Right renal cortex interstitium (tissue), 3 donors: ENCODE measurements at places on chromosomes 3 and 15. TPM values are rescaled to one million over a fixed set of nuclear protein-coding genes. Genes with fewer than 3 reads are reported as not detected.

CYP1A2 gene
- 0.18 TPM for polyA plus RNA-seq

DNA sequence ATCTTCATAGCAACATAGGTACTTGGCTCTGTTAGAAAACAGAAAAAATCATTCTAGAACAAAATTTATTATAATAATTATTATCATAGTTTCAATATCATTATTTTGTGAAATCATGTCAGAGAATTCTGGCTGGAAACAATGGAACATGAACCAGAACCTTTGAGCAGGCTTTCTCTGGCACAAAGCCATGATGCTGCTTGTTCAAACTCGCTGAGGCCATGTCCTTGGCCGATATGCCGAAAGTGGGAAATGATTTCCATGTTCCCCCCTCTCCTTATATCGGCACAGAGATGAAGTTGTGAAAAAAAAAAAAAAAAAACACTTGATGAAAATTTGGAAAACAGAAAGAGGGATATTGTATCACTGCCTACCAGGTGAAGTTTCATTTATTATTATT lies 49.0 kb upstream of the MRPL3 start:
- DNase-seq, result no peak

DNA sequence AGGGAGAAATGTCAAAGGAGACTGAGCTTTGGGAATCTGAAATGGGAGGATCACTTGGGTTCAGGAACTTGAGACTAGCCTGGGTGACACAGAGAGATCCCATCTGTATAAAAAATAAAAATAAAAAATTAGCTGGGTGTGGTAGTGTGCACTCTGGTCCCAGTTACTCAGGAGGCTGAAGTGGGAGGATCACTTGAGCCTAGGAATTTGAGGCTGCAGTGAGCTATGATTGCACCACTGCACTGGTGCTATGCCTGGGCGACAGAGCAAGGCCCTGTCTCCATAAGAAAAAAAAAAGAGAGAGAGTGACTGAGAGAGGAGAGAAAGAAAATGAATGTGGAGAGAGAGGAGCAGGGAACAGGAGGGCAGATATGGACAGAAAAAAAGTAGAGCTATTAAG lies 72.8 kb downstream of the SENP2 start:
- DNase-seq, result no peak

DNA sequence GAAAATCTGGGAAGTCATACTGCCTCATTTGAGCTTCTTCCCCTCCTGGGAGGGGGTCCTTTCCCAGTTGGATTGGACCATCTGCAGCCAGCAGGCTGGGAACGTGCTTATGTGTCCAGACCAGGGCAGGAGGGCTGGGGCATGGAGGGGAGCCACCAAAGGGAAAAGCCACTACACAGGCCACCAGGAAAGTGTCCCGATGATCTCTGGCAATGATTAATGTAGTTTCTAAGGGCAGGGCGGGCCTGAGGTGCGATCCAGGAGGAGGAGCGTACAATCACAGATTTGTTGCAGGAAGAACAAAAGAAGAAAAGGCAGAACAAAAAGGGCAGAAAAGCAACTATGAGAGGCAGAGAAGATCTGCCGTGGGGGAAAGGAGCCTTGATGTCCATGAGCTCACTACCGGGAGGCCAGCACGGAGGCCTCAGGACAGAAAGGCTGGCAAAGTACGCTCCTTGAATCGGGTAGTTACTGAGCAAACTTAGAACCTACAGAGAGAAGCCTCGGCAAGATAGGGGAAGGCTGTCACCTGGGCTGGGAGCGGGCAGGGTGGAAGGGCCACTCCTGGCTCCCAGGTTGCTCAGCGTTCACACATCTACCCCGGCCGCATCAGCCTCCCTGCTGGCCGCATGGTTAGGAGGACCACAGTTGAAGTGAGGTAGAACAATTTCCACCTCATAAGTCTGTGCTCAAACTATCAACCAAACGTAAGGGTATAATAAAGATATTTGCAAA lies 79.5 kb upstream of the PCSK6 start:
- no peak for DNase-seq

DNA sequence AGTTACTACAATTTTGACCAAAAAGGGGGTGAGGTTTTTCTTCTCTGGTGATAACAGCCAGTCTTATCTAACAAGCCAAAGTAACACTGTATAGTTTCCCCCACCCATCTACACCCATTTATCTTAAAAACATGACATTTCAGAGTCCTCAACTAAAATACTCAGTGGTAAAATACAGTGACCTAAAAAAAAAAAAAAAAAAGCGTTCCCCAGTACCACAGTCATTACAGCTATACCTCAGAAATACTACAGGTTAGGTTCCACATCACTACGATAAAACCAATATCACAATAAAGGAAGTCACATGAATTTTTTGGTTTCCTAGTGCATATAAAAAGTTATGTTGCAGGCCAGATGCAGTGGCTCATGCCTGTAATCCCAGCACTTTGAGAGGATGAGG lies 13.8 kb downstream of the DENND4A start:
- DNase-seq, result no peak

DNA sequence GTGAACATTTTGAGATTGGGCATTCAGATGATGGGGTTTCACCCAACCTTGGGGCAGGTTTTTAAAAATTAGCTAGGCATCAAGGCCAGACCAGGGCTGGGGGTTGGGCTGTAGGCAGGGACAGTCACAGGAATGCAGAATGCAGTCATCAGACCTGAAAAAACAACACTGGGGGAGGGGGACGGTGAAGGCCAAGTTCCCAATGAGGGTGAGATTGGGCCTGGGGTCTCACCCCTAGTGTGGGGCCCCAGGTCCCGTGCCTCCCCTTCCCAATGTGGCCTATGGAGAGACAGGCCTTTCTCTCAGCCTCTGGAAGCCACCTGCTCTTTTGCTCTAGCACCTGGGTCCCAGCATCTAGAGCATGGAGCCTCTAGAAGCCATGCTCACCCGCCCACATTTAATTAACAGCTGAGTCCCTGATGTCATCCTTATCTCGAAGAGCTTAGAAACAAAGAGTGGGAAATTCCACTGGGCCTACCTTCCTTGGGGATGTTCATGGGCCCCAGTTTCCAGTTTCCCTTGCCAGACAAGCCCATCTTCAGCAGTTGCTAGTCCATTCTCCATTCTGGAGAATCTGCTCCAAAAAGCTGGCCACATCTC lies 6.1 kb downstream of the RHO start:
- DNase-seq, result no peak
